ENCODE measurements at places on chromosomes 16 and 17.

DNA sequence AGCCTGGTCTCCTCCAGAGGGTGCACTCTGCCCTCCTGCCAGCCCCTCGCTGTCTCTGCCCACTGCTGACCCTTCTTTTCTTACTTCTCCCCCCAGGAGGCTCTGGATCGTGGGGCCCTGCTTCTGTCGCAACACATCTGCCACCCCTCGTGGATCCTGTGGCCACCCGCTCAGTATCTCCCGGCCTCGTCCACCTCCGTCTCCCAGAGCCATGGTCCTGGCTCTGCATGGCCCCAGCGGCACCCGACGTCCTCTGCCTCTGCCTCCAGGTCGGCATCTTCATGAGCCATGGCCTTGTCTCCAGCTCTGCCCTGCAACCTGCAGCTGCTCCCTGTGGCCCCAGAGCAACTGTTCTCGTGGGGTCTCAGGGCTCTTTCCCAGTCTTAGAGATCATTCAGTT is 12.1 kb upstream of the ACSF3 start:
- DNase-seq, result no peak

GRCh38 chr16:67430504-67430976 is 381 bp upstream of the HSD11B2 start:
- no peak for DNase-seq

DNA sequence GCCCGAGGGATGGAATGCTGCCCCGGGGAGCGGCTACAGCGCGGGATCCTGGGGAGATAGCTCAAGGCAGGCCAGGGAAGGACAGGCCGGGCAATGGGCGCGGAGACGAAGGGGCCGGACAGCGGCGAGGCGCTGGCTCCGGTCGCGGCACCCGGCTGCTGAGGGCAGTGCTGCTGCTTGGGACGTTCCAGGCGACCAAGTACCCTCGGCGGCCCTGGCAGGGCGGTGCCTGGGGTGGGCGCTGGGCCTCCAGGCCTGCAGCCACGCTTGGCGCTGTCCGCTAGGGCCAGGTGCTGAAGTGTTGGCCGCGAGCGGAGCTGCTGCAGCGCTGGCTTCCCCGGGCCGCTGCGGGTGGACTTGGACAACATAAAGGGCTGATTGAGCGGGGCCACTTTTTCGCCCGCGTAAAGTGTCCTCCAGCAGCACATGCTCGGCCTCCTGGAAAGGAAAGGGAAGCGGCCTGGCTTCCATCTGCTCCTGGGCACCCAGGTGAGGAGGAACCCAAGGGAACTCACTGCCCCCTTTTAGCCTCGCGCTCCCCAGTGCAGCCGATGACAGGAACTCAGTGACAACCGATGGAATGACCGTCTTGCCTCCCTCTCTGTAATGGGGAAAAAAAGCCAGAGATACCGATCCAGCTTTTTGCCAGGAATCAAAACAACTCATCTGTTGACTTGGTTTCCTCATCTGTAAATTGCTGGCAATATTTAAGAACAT is 23.7 kb downstream of the CLEC3A start:
- DNase-seq, result no peak

- no peak for DNase-seq
Measured at GRCh38 chr16:78816499-78817195, 717.2 kb downstream of the WWOX start.

DNA sequence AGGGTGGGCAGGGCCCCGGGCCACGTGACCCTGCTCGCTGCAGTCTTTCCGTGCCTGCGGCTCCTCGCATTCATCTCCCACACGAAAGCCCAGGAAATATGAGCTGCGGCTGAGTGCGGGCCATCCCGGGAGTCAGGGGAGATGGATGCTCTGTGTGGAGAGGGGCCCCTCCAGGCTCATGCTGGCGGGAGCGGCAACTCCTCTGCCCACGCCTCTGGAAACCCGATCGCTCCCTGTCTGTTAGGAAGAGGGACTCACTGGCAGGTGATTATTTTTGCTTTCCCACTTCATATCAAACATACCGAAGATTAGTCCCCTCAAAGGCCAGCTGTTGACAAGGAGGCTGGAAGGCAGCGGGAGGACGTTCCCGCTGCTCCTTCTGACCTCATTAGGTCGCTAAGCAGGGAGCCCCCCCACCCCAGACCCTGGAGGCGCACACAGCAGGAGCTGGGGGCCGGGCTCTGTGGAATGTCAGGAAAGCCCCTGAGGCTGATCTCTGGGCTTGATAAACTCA is 228.5 kb downstream of the FOXL1 start:
- DNase-seq, result no peak

- DNase-seq, result no peak
Measured at GRCh38 chr16:69917311-69917710, 33.8 kb upstream of the CLEC18A start.

DNA sequence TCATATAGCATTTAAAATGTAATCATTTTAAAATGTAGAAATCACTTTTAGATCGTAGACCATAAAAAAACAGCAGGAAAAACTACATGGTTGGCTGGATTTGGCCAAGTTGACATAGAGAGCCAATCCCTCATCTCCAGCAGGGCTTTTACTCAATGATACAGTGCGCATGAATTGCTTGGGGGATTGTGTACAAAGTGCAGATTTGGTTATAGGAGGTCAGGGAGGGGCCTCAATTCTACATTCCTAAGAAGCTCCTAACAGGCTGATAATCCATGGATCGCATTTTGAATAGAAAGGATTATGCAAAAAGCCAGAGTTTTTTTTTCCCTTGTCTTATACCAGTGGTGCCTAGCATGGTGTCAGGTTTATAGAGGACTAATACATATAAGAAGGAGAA is 445.1 kb downstream of the MAF start:
- DNase-seq, result no peak

- DNase-seq, result no peak
Measured at GRCh38 chr17:78971756-78972506, 7.8 kb downstream of the LGALS3BP start.

GRCh38 chr16:67935402-67936123 is 1.1 kb downstream of the PSMB10 start:
- peak; percentile 89 for DNase-seq

DNA sequence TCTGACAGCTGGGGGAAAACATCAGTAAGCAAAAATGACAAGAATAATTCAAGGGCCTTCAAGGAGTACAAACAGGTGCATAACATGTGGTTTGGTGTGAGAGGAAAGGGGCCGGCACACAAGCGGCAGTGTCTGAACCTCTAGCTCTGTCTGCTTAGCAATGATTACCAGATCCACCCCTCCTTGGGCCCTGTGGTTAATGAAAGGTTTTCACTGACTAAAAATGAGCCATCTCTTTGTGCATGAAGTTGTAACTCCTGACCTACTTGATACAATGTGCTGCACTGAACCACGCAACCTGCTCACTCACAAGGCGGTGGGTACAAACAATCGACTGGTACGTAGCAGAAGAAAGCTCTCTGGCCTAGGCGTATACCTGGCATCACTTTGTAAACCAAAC is 15.1 kb downstream of the FAM117A start:
- peak; percentile 14 for DNase-seq
